ENCODE measurements at places on chromosomes 16 and 17.

DNA sequence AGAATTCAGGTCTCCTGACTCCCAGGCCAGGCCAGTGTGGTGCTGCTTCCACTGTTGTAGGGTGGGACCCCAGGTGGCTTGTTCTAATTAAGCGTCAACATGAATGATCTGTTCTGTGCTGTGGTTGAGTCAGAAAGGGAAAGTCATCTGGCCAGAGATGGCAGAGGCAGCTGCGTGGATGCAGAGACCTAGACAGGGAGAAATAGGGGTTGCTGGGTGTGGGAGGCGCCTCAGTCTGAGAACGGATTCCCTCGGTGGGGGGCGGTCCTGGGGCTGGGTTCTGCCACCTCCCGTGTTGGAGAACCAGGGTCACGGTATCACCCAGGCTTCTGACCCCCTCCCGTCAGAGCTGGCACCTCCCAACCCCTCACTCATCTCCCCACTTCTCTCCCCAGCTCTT lies 5.6 kb downstream of the FBRS start:
- no peak for DNase-seq

GRCh38 chr17:49848019-49848473 lies at the start of gene TAC4:
Gene TAC4 (minus strand): TSS chr17:49848069. CDS start chr17:49848017, 52 bp downstream.
- DNase-seq = no peak

DNA sequence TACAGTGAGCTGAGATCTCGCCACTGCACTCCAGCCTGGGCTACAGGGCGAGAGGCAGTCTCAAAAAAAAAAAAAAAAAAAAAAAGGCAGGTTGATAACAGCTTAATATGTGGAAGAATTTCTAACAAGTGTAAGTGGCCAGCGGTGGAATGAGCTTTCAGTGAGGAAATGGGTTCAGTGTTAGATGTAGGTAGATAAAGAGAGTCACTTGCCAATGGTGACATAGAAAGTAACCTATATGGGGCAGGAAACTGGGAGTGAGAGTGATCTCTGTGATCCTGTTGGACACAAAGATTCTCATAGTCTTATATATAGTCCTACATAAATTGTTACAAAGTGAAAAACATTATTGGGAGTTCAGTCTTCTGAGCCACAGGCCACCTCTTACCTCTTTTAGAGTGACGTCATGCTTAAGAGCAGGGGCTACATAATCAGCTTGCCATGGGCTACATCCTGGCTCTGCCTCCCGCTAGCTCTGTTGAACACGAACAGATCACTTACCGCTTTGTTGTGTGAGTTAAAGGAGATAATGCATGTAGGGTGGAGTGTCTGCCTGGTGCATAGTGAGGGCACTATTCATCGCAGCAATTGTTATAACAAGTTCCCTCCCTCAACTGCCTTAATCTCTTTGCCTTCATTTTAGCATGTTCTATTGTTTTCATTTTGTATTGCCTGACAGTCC lies 110.2 kb upstream of the ELAC2 start:
- DNase-seq = no peak

GRCh38 chr17:71970312-71970711 lies 150.5 kb upstream of the SOX9 start:
- DNase-seq = no peak

GRCh38 chr16:84124257-84125073 lies 7.7 kb upstream of the MBTPS1 start:
- no peak for DNase-seq

DNA sequence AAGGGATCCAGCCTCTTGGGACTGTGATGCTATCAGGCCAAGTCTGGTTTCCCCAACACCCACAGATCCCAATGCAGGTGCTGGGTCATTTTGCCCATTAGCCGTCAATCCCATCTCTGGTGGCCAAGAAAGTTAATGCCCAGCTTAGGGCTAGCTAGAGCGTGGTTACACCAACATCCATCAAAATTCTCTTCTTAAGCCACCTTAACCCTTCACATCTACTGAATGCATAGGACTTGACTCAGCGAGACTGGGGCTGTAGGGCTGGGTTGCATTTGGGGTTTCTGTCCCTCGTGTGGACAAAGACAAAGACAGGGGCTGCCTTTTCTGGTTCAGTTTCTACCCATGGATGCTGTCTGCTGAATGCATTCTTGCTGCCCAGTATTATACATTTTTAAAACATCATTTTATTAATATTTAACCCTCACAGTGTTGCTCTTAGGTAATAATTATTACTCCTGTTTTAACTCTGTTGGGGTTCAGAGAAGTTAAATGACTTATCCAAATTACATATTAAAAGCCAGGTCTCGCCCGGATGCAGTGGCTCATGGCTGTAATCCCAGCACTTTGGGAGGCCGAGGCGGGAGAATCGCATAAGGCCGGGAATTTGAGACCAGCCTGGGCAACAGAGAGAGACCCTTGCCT lies 141.1 kb upstream of the NOL11 start:
- no peak for DNase-seq

- peak; percentile 28 for DNase-seq
These were observed 460.6 kb downstream of the KCNJ2 start for GRCh38 chr17:70629902-70630301.

- DNase-seq = no peak
These were observed 40.7 kb downstream of the TMEM186 start for GRCh38 chr16:8756755-8757154.

DNA sequence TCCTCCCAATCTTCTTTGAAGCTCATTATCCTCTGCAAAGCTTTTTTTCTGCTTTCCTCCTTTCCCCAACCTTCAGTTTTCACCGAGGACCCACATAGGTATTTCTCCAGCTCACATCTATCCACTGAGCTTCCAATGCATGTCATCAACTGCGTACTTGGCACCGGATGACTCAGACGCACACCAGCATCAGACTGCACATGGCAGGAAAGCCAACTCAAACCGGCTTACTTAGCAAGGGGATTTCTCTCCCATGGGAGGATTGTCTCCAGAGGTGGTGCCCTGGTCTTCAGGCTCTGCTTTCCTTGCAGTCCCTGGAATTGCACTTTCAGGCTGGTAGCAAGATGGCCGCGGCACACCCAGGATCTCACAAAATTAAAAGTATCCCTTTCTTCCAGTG lies 1.7 kb upstream of the AKTIP start:
- DNase-seq = no peak

GRCh38 chr16:9055115-9055514 lies 36.3 kb upstream of the HAPSTR1 start:
- no peak for DNase-seq

DNA sequence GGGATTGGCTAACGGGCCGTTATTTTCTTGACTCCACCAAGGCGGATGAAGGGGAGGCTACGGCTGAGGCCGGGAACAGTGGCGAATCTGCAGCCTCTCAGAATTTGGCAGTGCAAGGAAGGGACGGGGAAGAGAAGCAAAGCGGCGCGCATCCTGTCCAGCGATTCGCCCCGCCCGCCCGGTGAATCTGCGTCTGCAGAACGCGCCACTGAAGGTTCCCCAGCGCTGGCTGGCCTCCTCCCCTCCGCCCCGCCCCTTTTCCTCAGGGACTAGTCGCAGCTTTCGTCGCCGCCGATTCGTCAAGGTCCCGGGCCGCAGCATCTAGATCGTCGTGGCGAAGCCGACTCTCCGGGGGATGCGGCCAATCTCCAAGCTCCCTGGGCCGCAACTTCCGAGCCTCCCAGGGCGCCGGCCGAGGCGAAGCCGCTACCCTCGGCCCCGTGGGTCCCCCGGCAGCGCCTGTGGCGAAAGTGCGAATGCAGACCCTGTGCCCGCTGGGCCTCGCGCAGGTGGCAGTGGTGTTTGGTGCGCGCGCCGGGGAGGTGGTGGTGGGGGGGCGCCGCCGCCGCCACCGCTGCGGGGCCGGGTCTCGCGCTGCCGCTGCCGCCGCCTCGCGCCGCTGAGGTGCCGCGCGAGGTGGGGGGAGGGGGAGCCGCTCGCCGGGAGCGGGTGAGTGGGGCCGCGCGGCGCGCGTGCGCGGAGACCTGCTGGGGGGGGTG lies at the start of gene SETD1A:
SETD1A (plus strand) TSS at position 299 of the 719 bp plus-strand sequence. CDS start 978 bp downstream, outside the sequence.
- DNase-seq = peak; percentile 98

- DNase-seq = no peak
These were observed 104.0 kb upstream of the CDH5 start for GRCh38 chr16:66262253-66263167.

- no peak for DNase-seq
These were observed 351.7 kb downstream of the FOXL1 start for GRCh38 chr16:86930001-86930400.

GRCh38 chr17:6780886-6781285 lies 4.9 kb downstream of the FBXO39 start:
- DNase-seq = no peak

DNA sequence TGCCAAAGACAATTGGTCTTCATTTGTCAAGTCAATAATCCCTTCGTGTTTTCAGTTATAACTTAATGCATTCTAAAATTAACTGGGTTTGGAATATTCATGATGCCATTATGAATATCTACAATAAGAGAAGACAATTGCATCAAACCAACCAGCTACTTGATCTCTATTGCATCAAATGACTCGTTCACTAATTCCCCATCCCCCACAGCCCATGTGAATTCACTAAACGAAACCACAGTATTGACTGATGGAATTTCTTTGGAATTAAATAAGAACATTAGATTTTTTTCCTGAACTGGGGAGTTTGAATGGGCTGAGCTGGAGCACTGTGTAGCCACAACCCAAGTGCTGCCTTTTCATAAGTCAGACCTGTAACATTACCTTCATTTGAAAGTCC lies 65.3 kb downstream of the HS3ST3B1 start:
- no peak for DNase-seq

GRCh38 chr17:41620583-41621434 lies 3.6 kb downstream of the KRT17 start:
- no peak for DNase-seq

DNA sequence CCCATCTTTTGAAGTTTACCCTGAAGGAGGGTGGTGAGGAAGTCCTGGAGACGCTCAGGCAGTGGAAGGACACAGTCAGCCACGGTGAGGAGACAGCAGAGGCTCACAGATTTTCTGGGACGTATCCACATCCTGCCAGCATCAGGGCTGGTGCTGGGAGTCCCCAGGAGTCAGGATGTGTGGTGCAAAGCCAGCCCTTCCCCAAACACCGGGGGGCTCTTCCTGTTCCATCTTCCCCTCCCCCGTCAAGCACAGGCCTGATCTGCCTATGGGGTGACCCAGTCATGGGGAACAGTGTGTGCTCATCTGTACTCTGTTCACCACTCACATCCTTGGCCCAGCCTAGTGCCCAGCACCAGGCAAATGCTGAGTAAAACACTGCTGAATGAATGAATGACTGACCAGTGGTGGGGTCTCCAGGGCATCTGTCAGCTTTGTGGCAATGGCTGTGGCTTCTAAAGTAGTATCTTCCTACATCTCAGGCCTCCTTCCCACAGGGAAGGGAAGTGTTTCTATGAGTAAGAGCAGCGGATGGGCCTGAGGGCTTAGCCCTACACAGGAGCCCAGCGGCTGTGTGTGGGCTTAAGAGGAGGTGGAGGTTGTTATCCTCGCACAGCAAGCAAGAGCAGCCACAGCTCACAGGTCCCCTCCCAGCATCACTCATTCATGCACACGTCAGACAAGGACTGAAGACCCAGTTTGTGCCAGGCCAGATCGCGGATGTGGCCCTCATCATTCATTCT lies 23.3 kb downstream of the NOS2 start:
- no peak for DNase-seq

DNA sequence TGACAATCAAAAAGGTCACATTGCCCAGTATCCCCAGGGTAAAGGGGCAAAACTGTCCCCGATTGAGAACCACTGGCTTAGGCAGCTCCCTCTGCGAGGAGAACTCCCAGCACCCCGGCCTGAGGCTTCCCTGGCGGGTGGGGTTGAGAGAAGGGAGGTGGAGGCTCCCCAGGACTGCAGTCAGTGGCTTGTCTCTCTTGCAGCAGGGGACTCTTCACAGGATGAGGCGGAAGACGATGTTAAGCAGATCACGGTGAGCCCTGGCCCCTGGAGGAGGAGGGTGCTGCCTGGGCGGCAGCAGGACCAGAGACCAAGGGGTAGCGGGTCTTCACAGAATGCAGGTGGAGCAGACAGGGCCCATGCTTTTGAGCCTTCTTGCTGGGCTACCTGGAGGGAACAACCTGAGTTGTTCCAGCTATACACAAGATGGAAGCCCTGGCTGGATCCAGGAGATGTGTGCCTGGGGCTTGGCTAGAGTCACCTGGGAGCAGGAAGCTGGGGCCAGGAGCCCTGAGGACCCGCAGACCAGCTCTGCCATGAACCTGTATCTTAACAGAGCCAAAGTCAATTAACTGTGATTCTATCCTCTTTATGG lies 16.8 kb downstream of the POLR3E start:
- DNase-seq = no peak

DNA sequence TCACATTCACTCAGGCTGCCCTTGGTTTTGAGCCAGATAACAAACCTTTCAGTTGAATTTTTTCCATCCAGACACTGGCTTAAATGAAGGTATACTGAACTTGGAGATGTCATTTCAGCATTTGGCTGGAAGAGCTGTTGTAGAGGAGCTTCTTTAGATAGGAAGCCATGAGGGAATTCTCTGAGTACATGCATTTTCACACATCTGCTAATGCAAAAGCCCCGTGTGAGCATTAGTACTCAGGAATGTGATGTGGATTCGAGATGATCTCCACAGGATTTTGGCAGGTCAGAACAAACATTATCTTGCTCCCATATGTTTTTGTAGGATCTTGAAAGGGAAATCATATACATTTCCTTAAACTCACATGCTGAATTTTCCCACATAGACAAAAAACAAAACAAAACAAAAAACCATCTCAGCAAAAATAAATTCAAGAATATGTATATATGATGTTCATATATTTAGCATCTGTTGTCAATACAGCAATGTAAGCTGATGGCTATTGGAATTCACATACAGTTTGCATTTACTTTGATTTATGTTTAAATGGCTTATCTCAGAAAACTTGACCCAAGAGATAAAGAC lies 277.2 kb upstream of the TBX2 start:
- DNase-seq = no peak

DNA sequence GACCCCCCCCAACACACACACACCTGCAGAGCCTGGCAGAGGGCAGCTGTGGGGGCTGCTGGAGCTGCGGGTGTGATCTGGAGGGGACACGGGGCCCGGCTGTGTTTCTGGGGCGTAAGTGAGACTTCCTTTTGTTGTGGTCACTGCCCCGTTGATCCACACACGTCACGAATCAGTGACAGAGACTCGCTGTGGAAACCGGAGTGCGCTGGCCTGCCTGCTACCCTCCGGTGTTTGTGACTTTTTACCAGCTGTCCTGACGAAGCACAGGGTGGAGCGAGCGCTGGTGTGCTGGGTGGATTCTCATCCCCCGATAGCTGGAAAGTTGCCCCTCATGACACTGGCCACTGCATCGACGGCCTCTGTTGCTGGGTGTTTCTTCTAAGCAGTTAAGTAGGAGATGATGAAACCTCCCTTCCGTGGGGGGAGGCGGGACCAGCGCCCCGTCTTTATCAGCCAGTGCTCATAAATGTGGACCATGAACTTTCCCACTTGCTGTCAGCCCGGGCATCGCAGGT lies 2.3 kb downstream of the METRNL start:
- DNase-seq = no peak

DNA sequence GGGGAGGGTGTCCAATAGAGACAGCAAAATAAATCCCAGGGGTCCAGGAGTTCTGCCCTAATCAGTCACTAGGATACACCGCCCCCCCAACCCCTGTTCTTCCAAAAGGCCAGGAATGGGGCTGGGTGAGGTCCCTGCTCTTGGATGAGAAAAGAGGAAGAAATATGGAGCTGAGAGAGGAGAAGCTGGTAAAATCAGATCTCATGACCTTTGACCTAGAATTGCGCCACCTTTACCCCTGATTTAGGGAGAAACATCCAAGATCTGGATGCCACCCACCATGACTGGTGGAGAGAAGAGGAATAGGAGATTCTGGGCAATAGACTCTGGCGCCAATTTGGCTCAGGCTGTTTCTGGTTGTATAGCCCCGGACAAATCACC lies 707 bp upstream of the CACNB1 start:
- DNase-seq = no peak
